ENCODE measurements at places on chromosomes 4 and X.

DNA sequence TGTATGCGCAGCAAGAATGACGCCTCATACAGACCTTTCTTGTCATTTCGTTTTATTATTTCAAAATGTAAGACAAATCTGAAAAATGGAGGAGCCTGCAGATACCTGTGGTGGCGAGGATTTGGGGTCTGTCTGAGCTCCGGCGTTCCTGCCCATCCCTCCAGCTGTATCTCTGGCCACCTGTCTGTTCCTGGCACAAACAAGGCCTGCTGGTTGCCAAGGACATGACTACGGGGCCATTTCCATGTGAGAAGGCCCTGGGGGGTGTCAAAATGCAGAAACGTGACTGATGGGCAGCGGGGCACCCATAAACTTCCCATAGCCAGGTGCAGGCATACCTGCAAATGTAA is 591 bp upstream of the TSPAN7 start:
- no peak for DNase-seq

- DNase-seq = no peak
Observed at GRCh38 chr4:13483136-13483767, 888 bp downstream of the RAB28 start.

DNA sequence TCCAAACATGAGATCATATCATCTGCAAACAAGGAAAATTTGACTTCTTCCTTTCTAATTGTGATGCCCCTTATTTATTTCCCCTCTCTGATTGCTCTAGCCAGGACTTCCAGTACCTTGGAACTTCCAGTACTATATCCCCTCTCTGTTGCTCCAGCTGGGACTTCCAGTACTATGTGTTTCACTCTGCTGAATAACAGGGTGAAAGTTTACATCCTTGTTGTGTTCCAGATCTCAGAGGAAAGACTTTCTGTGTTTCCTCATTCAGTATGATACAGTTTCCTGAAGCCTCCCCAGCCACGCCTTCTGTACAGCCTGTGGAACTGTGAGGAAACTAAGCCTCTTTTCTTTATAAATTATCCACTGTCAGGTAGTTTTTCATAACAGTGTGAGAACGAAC is 381.3 kb upstream of the FAM47C start:
- no peak for DNase-seq

DNA sequence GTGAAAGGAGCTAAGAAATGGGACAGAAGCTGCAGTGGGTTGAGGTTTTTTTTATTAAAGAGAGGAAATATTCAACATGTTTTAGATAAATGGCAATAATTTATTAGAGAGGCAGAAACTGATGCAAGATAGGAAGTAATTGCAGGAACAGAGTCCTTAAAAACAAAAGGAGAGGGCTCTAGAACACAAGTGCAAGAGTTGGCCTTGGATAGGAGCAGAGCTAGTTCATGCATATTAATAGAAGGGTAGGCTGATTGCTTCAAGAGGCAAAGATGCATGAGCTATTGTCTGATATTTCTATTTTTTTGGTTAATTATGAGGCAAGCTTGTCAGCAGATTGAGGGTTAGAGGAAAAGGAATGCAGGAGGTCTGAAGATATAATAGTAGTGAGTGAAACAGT is 91.0 kb upstream of the GPRIN3 start:
- no peak for DNase-seq

DNA sequence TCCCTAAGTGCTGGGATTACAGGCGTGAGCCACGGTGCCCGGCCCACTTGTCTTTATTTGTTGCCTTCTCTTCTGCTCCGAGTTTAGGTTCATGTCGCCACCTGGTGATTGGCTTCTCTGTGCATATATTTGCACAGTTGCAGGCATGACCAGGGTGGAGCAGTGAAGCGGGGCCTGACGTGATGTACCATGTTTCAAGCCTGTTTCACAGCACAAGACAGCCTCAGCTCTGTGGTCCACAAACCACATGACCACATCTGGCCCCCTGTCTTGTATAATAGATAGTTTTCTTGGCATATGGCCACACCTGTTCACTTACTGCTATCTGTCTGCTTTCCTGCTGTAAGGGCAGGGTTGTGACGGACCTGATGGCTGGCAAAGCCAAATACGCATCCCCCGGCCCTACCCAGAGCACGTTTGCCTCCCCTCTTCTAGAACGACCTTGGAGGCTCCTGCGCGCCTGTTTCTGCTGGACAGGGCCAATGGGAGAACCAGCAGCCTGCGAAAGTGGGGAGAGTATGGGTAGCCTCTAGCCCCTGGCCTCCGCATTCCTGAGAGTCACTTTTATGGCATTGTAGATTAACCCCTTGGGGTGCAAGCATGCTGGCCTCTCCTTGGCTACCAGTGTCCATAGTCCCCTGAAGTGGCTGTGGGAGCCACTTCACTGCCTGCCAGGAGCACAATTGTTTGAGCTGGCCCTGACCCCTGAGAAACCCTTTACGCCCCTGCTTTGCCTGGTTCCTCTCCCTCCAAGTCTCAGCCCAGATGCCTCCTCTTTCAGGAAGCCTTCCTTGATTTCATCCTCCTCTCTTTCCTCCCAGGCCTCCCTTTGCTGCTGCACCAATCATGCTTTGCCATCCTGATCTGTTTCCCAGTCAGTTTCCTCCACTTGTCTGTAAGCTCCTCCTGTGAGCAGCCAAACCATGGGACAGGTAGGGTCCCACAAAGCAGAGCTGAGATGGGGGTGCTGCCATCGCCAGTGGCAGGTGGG is 6.0 kb upstream of the SH3TC1 start:
- DNase-seq = peak; percentile 41

- no peak for DNase-seq
Observed at GRCh38 chr4:144384408-144384807, 243.9 kb upstream of the GYPA start.

All from CD14-positive monocyte (primary cell).